Aorta (tissue), 5 donors: ENCODE measurements at places on chromosomes 3 and 15. TPM values are rescaled to one million over a fixed set of nuclear protein-coding genes. Genes with fewer than 3 reads are reported as not detected.

TMEM45A gene
- 47.5 TPM for total RNA-seq

CFAP92 gene
- total RNA-seq: 1.2 TPM

CP gene
- total RNA-seq: 36.2 TPM

NLGN1 gene
- total RNA-seq: 20.0 TPM

MNS1 gene
- total RNA-seq: 2.1 TPM

CPLX3 gene
- not detected for total RNA-seq

MEGF11 gene
- not detected for total RNA-seq

CPB1 gene
- 7.3 TPM for total RNA-seq

CCR9 gene
- not detected for total RNA-seq

KCNAB1 gene
- total RNA-seq: 22.6 TPM

FOXB1 gene
- not detected for total RNA-seq

P2RY1 gene
- total RNA-seq: 3.1 TPM

TMEM158 gene
- total RNA-seq: 3.2 TPM

SLC22A13 gene
- 1.3 TPM for total RNA-seq

CLDN18 gene
- not detected for total RNA-seq

GOLGA8A gene
- total RNA-seq: 70.2 TPM

LRRC2 gene
- total RNA-seq: 0.78 TPM

MED12L gene
- 2.3 TPM for total RNA-seq

TTLL13 gene
- not detected for total RNA-seq

CHST13 gene
- total RNA-seq: 0.55 TPM
